DND-41 (cell line): ENCODE measurements at places on chromosomes 2 and 18.
A peak's percentile ranks its signal among the peaks of the same experiment; 100 is the strongest.

- no peak for DNase-seq
Measured at GRCh38 chr2:126739141-126739540, 83.2 kb downstream of the GYPC start.

DNA sequence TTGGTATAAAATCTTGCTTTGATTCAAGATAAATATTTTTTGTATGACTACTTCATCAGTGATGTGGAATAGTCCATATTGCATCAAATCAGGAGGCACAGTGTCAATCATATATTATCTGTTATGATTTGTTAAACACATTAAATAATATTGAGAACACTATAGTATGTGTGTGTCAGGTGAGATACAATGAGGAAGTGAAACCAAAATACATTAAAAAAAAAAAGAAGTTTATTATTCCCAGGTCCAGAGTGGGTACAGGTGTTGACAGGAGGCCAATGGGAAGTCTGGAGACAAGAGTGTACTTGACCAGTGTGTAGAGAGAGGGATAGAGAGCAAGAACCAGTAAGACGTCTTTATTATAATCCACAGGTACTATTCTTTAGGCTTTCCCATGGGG lies 292.6 kb downstream of the FSIP2 start:
- no peak for DNase-seq

- DNase-seq: no peak
Measured at GRCh38 chr2:128535953-128536352, 217.3 kb upstream of the HS6ST1 start.

DNA sequence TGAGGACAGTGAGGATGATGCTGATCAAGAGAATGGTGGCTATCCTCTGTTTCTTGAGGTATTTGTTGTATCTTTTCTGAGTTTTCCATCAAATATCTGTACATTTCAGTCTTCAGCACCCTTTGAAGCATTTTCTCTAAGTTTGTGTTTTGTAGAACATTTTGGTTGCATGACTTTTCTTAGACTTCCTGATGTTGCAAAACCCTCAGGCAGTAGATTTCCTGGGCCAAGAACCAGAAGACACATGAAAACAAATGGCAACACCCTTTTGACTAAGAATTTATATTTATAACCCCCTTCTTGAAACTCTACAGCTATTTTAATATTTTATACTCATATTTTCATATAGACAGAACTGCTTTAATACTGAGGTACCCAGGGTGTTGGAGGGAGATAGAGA lies 16.2 kb downstream of the HNMT start:
- DNase-seq: no peak

DNA sequence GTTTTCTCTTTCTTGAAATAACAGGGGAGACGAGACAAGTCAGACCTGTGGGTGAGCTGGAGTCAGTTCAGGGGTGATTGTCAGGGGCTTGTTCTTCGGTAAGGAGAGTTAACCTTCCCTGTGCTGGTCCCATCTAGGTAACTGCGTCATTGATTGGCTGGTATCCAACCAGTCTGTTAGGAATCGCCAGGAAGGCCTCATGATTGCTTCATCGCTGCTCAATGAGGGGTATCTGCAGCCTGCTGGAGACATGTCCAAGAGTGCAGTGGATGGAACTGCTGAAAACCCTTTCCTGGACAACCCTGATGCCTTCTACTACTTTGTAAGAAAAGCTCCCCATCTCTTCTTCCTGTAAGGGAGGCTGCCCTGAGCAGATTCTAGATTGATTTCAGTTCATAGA lies 21.3 kb downstream of the PLEK start:
- no peak for DNase-seq

- DNase-seq: no peak
Measured at GRCh38 chr2:47002480-47003381, 87.1 kb upstream of the MCFD2 start.

DNA sequence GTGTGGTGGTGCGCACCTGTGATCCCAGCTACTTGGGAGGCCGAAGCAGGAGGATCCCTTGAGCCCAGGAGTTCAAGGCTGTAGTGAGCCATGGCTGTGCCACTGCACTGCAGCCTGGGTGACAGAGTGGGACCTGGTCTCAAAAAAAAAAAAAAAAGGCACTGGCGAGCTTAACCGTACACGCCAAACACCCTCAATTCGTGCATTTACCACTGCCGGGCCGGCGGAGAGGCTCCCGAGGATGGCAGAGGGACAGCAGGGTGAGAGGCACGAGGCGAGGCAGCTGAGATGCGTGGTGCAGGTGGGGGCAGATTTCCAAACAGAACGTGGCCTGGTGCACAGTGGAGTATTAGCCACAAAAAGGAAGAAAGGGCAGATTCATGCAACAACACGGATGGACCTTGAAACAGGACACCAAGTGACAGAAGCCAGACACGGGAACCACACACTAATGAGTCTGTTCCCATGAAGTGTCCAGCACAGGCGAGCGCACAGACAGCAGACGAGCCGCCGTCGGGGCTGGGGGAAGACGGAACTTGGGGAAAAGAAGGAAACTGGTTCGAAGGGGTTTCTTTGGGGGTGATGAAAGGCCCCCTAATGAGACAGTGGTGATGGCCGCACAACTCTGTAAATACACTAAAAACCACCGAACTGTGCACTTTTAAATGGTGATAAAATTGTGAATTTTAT lies 27.4 kb downstream of the SLC66A2 start:
- no peak for DNase-seq

DNA sequence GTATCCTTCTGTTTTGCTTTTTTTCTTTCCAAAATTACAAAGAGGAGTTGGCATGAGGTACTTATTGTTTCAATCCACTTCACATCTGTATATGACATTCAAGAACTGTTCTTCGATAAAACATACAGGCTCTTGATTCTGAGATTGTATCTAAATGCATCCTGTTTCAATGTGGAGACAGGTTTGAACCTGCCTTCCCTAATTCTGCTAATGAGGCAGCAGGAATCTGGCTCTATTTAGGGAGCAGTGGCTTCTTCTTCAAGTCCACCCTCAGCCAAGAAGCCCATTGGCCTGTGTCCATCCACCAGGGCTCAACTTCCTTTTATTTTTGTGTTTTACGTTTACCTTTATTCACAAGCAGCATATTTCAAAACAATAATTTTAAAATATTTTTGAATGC lies 84.8 kb upstream of the PIK3C3 start:
- DNase-seq: no peak

DNA sequence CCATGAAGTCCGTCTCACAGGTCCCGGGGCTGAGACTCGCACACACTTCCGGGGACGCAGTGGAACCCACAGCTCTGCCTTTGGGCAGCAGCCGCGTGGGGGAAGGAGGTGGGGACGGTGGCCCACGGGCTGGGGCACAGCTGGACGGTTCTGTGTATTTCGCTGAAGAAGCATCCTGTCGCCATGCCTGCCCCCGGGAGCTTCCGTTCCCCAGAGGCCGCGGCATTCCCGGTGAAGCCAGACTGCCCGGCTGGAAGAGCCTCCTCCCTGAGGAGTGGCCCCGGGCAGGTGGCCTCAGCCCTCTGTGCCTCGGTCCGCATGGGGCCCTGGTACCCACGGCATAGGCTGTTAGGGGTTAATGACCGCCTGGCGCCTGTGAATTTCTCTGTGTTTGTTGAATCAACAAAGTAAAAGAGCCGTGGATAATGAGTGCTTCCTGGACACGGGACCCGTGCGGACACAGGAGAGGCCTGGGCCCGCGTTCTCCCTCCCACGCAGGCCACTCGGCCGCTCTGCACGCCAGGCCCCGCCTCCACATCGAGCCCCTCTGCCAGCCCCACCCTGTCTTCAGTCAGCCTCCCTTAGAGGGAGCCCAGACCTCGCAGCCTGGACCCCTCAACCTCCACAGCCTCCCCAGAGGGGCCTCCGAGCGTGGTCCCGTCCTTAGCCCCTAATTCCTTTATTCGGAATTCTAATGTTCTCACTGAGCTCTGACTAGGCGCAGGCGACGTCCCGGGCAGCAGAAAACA lies 51.0 kb downstream of the KCNG2 start:
- no peak for DNase-seq

DNA sequence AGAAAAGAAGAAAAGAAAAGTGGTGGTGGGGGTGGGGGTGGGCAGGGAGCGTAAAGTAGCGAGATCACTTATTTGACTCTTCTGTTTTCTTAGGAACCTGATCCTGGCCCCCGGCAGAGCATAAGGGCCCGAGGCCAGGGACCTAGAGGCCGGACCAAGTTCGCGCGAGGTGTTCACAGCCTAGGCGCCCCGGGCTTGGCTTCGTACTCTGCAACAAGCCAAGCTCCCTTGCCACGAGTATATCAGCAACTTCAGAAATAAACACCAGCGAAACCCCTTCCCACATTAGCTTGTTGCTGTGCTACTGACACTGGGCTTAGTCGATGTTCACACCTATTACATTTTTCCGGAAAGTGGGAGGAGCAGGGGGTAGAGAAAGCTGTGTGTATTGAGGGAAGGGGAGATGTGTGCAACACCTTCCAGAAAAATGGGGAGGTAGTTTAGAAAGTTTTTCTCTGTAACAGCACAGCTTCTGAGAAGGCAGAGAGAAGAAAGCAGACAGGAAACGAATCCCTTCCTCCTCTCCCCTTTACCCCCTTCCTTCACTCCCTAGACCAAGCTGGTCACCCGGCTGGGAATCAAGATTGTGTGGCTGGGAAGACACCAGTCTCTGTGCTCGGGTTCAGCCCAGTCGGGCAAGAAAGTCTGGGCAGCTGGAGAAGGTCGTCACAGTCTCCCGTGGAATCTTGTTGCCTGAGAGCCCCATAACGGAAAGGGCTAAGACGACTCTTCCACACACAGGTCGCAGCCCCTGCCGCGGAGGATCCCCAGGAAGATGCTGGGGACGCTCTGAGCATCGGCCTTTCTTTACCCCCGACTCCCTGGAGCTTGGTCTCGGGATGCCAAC lies 12.0 kb upstream of the SATB2 start:
- DNase-seq: no peak

DNA sequence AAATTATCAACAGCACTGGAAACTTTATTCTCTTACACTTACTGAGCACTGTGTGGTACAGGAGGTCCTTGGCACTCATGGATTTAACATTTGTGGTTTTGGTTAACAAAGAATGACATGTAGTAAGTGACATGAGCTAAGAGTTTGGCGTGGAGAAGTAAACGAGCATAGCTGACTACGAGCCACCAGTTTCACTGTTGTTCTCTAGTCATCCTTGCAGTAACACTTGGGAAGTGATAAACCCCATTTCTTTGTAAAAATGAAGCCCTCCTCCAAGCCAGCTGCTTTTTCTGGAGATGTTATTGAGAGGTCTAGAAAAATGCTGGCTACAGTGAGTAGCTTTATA lies 32.7 kb downstream of the QPCT start:
- no peak for DNase-seq

DNA sequence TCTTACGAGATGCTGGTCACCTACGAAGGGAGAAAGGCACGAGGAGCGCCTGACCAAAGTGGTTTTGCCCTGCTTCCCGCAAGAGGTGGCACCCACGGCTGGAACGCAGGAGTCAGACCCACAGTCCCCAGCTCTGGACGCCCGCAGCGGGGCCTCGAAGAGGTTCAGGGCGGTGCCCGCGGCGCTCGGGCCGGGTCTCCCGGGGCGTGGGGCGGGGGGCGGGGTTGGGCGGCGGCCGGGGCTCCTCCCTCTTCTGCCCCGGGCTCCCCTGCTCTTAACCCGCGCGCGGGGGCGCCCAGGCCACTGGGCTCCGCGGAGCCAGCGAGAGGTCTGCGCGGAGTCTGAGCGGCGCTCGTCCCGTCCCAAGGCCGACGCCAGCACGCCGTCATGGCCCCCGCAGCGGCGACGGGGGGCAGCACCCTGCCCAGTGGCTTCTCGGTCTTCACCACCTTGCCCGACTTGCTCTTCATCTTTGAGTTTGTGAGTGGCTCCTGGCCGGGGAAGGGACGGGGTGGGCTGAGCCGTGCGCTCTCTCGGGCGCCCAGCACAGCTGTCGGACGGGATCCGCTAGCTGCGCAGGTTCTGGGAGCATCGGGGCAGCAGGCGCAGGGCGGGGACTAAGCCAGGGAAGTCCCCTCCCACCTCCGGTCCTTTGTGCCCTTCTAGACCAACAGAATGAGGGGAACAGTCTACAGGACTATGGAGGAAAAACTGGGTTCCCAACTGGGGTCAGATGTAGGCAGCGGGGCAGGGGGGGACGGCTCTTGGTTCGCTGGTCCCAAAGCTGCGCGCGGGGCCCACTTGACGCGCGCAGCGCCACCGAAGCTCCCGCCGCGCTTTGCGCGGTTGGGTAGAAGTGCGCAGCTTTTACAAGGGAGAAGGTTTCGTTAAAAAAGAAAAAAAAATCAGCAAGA lies at the start of gene MAL:
Gene MAL, plus strand, starts transcription at position 303 of the 914 bp plus-strand sequence. Its CDS starts 85 bp downstream, at position 388.
- peak; percentile 82 for DNase-seq

DNA sequence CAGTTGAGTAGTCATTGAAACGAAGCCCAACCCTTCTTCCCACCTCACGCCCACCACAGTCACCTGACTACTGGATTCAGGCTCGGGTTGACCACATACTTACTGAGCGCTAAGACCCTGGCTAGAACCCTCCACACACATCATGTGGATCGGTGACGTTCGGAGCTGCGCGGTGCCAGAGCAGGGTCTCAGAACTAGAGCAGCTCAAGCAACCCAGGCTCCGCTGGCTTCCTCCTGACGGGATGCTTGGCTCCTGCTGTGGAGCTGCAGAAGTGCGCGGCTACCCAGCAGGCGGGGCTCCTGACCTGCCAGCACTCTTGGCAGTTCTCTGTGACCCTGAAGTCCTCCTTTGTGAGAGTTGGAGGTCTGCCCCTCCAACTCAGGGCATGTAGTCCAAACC lies 90.6 kb upstream of the MBOAT2 start:
- no peak for DNase-seq

DNA sequence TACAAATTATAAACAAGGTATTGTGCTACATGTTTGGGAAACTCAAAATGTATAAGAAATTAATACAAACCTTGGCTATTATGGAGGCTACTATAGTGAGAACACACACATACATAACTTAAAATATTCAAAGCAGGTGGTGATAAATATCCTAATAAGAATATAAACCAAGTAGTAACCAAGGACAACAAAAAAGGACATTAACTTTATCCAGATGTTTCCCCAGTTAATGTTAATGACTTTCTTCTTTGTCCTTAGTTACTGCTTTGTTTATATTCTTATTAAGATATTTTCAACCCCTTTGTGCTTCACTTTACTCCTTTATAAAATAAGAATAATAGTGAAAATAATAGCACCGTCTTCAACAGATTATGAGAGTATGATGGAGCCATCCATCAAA lies 241.6 kb downstream of the CALCRL start:
- DNase-seq: no peak

GRCh38 chr2:152099367-152100050 lies 665 bp upstream of the CACNB4 start:
- no peak for DNase-seq

DNA sequence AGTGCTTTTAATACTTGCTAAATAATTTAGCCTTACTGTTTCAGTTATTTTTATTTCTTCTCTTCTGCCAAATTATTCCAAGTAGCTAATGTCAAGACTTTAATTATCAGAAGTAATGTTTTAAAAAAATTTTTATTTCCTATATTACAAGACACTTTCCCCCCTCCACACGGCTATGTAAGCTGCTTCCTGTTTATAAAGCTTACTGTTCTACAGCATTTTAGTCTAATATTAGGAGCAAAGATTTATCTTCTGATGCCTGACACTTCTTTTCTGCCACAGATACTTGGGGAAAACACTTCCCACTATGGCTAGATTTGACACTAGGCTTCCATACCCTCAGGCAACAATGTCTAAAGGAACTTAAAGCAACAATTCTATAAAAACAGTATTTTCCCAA lies 62.3 kb downstream of the ROCK1 start:
- DNase-seq: no peak
